Stimulated activated naive CD4-positive, alpha-beta T cell (primary cell): ENCODE measurements at places on chromosomes 12 and 14.

GRCh38 chr14:31425905-31426304, 5.6 kb upstream of the HEATR5A start:
- no peak for DNase-seq

GRCh38 chr14:75917322-75917945, 64.4 kb downstream of the TGFB3 start:
- DNase-seq, result no peak

DNA sequence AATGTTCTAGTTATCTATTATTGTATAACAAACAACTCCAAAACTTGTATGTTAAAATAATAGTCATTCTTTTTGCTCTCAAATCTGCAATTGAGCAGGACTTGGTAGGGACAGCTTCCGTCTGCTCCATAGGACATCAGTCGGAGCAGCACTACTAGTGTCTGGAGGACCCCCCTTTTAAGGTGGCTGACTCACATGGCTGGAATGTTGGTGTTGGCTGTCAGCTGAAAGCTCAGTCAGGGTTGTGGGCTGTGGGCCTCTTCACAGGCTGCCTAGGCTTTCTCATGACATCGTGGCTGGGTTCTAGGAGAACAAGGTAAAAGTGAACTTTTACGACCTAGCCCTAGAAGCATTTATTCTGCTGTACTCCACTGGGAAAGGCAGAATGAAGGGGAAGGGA, 160.6 kb downstream of the ANO4 start:
- no peak for DNase-seq

DNA sequence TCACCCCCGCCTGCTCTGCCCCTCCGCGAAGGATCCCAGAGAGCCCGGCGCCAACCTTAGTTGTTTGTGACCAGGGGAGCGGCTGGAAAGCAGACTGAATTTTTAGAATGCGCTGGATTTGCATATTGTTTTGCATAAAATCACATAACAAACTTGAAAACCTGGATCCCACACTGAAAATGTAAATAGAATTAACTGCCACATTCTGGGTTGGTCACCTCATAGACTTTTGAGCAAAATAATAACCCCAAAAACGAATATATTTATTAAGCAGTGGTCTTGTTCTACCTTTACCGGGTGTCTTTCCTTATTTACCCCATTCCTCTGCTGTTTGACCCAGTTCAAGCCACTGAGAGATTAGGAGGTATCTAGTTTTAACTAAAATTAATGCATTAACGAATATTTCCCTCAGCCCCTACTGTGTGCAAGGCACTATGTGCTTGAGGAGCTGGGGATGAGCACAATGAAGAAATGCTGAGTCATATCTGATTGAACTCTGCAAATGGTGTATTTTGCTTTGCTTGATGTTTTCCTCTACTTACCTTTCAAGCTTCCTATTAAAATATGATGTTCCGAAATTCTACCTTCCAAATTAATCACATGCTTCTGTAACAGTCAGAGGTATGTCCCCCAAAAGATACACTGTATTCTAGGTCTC, 438 bp upstream of the EGLN3 start:
- no peak for DNase-seq

DNA sequence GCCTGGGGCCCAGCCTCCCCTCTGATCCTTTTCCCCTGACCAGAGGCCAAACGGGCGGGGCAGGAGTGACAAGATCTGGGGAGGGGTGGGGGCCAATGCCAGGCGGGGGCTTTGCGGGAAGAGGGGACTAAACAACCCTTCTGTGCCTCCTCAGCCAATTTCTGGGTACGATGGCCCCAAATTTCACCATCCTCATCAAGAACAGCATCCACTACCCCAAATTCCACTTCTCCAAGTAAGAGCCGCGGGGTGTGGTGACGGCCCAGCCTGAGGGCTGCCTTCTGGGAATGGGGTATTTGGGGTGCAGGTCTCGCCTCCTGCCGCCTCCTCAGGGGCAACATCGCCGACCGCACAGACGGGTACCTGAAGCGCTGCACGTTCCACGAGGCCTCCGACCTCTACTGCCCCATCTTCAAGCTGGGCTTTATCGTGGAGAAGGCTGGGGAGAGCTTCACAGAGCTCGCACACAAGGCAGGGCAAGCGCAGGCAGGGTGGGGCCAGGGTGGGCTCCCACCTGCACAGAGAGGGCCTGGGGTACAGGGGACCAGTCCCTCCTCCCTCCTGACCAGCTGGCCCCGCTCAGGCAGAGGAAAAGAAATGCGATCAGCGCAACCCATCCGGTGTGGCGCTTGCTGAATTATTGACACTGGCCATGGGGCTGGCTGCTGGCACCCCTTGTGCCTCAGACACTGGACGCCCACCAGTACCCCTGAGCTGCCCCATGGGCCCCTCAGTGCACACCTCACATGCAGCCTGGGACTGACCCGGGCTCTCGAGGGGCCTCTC, 1.7 kb downstream of the P2RX2 start:
- no peak for DNase-seq

GRCh38 chr12:125205386-125205785, 140.2 kb downstream of the AACS start:
- no peak for DNase-seq

GRCh38 chr12:107992870-107993451, 136.1 kb upstream of the WSCD2 start:
- DNase-seq, result no peak

DNA sequence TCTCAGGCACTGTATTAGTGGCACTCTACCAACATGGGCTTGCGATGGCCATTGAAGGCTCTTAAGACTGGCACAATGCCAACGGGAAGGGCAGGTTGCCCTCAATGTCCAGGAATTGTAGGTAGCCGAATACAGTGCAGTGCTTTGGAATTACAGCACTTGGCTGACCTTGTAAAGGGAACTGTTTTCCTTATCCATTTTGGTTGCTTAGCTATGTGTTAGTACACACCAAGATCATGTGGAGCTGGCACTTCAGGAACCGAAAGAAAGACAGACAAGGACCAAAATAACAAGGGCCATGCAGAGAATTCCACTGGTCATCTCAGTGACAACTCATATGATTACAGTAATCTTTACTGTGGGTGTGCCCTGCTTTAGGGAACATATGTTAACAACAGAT, 72.7 kb downstream of the DYRK2 start:
- DNase-seq, result no peak

- DNase-seq, result no peak
Observed at GRCh38 chr12:73421832-73422231, 1115.8 kb upstream of the ATXN7L3B start.

DNA sequence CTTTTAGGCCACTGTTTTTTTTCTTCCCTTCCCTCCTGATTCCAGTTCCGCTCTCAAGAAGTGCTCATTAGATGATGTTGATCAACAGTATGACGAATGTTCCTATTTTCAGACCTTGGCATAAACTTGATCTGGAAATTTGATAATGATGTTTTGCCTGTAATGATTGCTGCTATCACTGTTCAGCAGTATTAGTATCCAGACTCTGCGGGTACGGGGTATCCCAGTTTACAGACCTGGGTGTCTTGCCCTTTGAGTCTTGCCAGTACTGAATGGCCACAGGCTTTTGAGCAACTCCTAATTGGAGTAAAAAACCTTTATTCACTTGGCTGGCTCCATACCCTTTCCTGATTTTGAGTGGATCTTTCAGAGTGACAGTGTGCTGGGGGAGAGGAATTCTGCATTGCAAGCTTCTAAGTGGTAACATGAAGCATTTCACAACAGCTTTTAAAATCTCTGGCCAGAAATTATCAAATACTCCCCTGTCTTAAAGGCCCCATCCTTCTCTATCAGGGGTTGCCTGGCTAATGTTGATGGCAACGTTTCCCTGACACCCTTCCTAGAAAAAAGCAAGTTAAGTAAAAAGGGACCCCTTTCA, 5.9 kb upstream of the ASB8 start:
- DNase-seq, result no peak

DNA sequence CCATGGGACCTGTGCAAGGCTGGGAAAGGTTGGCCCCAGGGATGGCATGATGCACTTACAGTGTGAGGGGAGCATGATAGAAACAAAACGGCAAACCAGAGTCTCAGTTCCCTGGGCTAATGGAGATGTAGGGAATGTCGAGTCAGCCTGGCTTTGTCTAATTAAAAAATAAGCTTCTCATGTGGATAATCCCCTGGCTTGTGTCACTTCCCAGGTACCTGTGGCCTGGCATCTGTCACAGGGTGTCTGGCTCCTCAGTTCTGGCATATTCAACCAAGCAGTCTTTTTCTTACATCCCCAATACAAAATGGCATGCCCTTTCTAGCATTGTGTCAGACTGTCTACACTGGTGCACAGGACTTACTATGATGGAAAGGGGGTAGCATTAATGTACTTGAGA, 261.4 kb downstream of the GRIN2B start:
- no peak for DNase-seq

- DNase-seq, result no peak
Observed at GRCh38 chr14:91889477-91890211, 22.3 kb upstream of the TC2N start.

GRCh38 chr12:25689996-25690501, 137.0 kb upstream of the LMNTD1 start:
- DNase-seq, result no peak

DNA sequence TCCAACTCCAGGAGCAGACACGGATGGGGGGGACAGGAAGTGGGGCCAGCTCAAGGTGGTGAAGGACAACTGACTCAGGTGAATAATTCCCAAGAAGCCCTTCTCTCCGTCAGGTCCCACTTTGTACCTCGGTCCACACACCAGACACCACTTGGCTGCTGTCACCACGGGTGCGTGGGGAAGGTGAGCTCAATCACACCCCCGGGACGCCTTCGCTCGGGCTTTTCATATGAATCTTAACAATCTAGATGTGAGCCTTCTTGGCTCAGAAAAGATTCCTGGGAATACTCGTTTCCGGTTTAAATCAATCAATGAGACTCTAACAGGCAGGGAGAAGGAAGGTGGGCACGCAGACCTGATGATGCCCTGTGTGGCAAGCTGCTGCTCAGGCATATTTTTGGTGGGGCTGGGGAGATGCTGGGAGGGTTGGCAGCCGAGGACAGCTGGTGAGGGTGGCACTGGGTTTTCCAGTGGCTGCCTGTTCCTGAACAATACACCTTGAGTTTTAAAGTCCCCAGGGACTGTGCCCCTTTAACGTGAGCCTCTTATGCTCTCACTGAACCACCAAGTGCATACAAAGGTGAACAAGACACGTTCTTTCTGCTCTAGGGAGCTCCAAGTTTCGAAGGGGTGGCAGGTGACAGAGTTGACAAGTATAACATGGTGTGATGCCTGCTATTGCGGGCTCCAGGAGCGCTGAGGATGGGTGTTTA, 5.1 kb downstream of the TESC start:
- no peak for DNase-seq

DNA sequence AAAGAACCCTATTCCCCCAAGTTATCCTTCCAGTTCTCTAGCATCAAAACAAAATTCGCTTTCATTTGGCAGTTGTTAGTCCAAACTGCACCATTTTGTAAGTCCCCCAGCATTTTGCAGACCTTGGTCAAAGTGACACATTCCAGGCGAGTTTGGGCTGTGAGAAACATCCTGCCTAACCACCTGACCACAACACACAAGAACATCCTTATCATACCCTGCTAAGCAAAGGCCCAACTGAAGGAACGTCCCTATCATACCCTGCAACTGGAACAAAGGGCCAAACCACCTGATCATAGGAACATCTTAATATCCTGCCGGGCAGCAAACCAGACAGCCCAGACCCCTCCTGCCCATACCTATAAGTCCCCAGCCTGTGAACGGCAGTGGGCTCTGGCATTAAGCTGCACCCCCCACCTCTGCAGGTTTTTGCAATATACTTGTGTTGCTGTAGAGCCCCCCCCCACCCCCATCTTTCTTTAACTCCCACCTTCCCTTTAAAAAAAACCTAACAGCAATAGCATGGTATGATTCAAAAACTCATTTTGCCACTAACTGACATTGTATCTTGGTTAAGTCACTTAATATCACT, 2.7 kb downstream of the PCNX4 start:
- no peak for DNase-seq

DNA sequence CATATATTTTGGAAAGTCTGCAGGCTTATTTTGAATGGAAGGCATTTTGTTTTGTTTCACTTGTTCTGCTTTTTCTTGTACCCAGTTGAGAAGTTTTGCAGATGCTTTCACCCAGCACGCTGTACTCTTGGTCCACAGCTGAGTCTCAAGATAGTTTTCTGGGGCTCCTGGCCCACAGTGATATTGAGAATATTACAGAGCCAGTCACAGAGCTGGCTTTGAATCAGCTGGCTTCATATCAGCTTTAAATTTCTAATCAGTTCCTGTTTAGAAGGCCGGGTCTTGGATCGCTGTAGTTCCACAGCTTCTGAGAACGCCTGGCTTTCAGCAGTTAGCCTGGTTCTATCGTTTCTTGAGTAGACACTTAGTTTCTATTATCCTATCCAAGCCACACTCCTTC, 32.5 kb upstream of the PARP11 start:
- DNase-seq, result no peak

GRCh38 chr12:107328442-107329133, 235.2 kb upstream of the CRY1 start:
- DNase-seq, result no peak

- no peak for DNase-seq
Observed at GRCh38 chr12:52370926-52371608, 3.8 kb upstream of the KRT85 start.

GRCh38 chr14:87996291-87996592, 3.3 kb upstream of the GALC start:
- DNase-seq, result no peak

DNA sequence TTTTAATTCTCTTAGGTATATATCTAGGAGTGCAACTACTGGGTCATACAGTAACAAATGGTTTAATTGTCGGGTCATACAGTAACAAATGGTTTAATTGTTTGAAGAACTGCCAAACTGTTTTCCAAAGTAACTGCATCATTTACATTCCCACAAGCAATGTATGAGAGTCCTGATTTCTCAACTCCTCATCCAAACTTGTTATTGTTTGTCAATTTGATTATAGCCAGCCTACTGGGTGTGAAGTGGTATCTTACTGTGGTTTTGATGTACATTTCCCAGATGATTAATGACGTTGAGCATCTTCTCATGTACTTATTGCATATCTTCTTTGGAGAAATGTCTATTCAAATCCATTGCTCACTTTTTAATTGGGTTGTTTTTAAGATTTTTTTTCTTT, 67.6 kb upstream of the CFL2 start:
- no peak for DNase-seq

DNA sequence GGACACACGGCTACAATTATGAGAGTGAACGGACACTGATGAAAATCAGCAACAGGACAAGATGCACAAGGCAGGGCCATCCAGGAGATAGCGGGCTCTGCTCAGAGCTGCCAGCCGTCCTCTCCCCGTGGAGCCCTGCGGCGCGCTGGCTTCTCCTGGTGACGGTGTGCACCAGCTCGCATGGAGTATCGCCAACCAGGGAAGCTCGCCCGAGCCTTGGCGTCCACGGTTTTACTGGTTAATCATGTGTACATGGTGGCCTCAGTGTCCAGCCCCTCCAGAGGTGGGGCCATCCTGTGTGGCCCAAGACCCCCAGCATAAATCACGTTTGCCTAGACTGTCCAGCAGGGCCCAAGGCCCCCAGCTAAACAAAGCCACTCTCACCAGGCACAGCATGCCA, 31.2 kb upstream of the DYNC1H1 start:
- no peak for DNase-seq

- no peak for DNase-seq
Observed at GRCh38 chr12:15721316-15722115, 67.7 kb downstream of the EPS8 start.
